Activated CD4-positive, alpha-beta memory T cell treated with anti-CD3 and anti-CD28 coated beads for 36 hours (primary cell): ENCODE measurements at places on chromosomes 2 and 18.
A peak's percentile ranks its signal among the peaks of the same experiment; 100 is the strongest.

GRCh38 chr18:48359626-48360025, 49.6 kb downstream of the ZBTB7C start:
- no peak for DNase-seq

DNA sequence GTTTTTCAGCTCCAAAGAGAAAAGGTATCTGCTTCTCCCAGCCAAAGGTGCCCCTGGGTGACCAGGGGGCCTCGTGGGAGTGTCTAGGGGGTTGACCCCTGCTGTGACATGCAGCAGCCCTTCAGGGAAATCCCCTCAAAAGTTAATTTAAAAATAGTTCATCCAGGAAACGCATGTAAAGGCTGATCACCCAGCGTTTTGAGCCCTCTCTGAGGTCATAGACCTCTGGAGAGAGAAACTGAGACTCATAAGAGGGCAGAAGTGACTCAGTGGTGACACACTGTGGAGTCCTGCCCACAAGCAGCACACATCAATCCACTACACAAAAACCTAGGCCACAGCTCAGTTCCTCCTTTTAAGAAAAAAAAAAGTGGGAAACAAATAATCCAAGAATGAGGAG, 11.9 kb downstream of the GAL3ST2 start:
- peak; percentile 74 for DNase-seq

- no peak for DNase-seq
These were observed 8.9 kb downstream of the IL1B start for GRCh38 chr2:112827604-112828185.

- peak; percentile 69 for DNase-seq
These were observed 300.1 kb upstream of the TRIB2 start for GRCh38 chr2:12416600-12416999.

- no peak for DNase-seq
These were observed 306.1 kb upstream of the CYRIA start for GRCh38 chr2:16971722-16972234.

DNA sequence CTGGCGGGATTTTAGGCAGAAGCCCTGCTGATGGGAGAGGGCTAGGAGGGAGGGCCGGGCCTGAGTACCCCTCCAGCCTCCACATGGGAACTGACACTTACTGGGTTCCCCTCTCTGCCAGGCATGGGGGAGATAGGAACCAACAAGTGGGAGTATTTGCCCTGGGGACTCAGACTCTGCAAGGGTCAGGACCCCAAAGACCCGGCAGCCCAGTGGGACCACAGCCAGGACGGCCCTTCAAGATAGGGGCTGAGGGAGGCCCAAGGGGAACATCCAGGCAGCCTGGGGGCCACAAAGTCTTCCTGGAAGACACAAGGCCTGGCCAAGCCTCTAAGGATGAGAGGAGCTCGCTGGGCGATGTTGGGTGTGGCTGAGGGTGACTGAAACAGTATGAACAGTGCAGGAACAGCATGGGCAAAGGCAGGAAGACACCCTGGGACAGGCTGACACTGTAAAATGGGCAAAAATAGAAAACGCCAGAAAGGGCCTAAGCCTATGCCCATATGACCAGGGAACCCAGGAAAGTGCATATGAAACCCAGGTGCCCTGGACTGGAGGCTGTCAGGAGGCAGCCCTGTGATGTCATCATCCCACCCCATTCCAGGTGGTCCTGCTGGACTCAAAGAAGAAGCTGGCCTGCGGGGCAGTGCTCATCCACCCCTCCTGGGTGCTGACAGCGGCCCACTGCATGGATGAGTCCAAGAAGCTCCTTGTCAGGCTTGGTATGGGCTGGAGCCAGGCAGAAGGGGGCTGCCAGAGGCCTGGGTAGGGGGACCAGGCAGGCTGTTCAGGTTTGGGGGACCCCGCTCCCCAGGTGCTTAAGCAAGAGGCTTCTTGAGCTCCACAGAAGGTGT, 8.5 kb downstream of the PROC start:
- no peak for DNase-seq

DNA sequence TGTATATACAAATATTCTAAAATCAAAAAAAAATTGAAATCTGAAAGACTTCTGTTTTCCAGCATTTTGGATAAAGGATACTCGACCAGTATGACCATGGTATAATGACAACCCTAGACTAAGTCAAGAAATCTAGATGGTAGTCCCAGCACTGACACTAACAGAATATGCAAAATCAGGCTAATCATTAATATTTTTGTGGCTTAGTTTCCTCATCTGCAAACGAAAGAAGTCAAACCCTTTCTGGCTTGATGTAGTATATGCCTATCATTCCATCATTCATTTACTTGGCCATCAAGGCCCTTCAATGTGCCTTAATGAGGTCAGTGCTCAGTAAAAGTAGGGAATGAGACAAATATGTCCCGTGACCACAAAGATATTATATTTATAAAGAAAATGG, 83.5 kb downstream of the NCKAP5 start:
- DNase-seq: no peak

- DNase-seq: no peak
These were observed 109.7 kb downstream of the CTNNA2 start for GRCh38 chr2:79622508-79622907.

DNA sequence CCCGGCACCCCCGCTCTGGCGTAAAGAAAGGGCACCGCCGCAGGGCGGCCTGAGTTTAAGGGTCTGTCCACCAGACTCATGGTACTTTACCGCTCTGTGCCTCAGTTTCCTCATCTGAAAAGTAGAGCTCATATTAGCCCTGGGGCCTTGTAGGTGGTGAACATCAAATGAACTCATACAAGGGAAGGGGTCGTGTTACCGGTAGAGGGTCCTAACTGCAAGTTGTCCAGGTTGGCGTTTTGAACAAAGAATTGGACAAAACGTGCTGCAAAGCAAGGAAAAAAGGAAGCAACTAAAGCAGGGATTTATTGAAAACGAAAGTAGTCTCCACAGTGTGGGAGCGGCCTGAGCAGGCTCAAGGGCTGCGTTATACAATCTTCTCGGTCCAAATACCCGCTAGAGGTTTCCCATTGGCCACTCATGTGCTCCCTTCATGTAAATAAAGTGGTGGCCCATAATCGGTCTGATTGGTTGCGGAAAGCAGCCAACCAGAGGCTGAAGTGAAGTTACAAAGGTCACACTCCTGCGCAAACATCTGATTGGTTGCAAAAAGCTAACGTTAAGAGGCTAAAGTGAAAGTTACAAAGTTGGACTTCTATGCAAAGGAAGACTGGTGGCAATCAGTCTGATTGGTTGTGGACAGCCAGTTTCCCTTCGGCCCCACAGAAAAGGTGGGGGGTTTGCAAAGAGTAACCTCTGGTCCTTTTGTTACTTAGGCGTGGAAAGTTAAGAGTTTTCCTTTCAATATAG, 80.7 kb upstream of the LDLRAD4 start:
- peak; percentile 81 for DNase-seq

DNA sequence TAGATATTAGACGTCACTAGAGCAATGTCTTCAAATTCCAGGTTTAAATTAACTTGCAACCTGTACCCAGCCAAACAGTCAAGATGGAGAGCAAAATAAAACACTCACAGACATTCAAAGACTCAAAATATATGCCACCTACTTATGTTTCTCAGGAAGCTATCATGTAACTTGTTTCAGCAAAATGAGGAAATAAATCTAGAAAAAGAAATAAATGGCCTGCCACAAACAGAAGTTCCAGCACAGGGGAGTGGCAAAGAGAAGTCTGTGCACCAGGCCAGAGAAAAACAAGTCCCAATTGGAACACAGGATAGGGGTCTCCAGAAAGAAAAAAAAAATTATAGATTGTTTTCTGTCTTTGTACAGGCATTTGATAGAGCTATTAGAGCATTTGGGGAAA, 96.7 kb downstream of the LRP2 start:
- DNase-seq: no peak

- peak; percentile 92 for DNase-seq
These were observed 38.3 kb upstream of the IL1R1 start for GRCh38 chr2:102103992-102104871.

- DNase-seq: no peak
These were observed 658.2 kb downstream of the TDRD15 start for GRCh38 chr2:21781962-21782361.

DNA sequence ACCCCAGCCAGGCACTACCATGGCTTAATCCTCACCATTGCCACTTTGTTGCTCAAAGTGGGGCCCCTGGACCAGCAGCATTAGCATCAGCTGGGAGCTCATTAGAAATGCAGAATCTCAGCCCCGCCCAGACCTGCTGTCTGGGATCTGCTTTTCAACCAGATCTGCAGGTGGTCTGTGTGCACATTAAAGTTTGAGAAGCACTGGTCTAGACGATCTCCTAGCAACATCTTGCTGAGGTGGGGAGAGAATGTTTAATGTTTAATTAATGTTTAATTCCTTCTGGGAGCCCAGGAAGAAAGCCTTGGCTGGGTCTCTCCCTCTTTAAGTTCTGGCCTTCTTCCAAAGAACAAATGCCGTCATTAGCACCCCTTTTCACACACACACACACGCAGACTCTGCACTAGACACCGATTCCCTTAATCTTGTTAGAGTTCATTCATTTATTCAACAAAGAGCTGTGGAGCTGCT, 53.7 kb downstream of the EDAR start:
- DNase-seq: no peak

DNA sequence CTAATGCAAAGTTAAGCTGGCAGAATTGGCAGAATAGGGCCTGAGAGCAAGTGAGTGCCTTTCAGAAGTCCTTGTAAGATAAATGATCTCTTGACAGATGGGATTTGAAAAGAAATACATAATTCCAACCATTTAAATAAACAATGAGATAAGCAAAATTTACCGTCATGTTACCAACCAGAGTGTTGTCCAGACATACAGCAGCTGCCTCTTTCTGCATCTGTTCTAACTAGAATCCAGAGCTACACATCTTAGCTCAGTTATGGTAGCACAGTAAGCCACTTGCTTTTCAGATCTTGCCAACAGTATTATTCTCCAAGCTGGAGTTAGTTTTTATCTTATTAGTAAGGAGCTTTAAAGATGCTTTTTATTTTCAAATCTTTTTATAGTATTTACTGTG, 179.6 kb downstream of the BARD1 start:
- DNase-seq: no peak
